ENCODE measurements at places on chromosomes 6 and 20. TPM values are rescaled to one million over a fixed set of nuclear protein-coding genes. Genes with fewer than 3 reads are reported as not detected.

The TOX2 gene
- total RNA-seq = 0.28 TPM

The PAK5 gene
- total RNA-seq = not detected

The PRRT1 gene
- not detected for total RNA-seq

The SIRPD gene
- not detected for total RNA-seq

All from nasal cavity respiratory epithelium epithelial cell of viscerocranial mucosa (primary cell).